ENCODE measurements at places on chromosomes 6 and 20.

GRCh38 chr6:91509711-91510110 is 922.8 kb upstream of the MAP3K7 start:
- no peak for DNase-seq

GRCh38 chr20:39269493-39270217 is 307.5 kb downstream of the DHX35 start:
- DNase-seq: no peak

DNA sequence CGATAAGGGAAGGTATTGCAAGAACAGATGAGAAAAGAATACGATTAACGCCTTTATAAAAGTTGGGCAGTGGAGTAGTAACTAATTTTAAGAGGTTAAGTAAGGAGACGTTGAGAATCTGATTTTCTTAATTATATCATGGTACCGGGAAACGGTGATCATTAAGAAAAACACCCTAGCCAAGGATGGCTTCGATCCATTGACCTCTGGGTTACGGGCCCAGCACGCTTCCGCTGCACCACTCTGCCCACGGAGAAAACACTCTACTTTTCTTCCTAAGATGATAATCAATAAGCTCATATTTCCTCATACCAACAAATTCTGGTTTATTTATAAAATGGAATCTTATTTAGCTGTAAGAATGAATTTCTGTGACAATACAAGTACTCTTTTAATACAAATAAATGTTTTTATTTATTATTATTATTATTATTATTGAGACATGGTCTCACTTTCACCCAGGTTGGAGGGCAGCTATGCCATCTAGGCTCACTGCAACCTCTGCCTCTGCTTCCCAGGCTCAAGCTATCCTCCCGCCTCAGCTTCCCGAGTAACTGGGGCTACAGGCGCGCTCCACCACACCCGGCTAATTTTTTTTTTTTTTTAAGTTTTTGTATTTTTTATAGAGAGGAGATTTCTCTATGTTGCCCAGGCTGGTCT is 8.3 kb downstream of the POM121L2 start:
- no peak for DNase-seq

GRCh38 chr20:23393996-23394775 is 27.1 kb downstream of the NAPB start:
- no peak for DNase-seq

- no peak for DNase-seq
These were observed 23.9 kb downstream of the ILRUN start for GRCh38 chr6:34672657-34673043.

- DNase-seq: no peak
These were observed 182.5 kb upstream of the JARID2 start for GRCh38 chr6:15063253-15063853.

GRCh38 chr20:50980851-50981713 is 22.5 kb downstream of the MOCS3 start:
- DNase-seq: peak; percentile 41

DNA sequence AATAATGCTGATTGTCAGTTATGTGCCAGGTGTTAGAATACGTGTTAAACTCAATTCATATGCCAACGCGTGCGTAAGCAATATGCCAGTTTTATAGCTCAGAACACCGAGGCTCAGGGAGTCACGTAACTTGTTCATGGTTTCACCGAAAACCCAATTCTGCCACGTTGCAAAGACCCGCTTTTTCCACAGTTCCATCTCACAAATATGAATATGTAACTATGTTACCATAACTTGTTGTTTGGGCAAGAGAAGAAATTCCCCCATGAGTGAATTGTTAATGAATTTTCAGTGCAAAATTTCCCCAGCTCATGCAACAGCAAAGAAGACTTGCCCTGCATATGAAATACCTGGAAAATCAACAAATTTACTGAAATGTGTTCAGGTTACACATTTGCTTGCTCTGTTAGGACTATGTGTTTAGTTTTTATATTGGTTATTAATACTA is 30.1 kb downstream of the SF3B5 start:
- DNase-seq: no peak

- no peak for DNase-seq
These were observed 35.4 kb upstream of the HMGN3 start for GRCh38 chr6:79269877-79270276.

DNA sequence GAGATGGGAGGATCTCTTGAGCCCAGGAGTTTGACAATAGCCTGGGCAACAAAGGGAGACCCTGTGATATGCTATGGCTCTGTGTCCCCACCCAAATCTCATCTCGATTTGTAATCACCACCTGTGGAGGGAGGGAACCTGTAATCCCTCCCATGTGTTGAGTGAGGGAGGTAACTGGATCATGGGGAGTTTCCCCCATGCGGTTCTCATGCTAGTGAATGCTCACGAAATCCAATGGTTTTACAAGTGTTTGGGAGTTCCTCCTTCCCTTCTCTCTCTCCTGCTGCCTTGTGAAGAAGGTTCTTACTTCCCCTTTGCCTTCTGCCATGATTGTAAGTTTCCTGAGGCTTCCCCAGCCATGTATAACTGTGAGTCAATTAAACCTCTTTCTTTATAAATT is 3.4 kb downstream of the NUDT3 start:
- DNase-seq: no peak

All from NCI-H1092 (cell line).